Astrocyte (in vitro differentiated cells and primary cell): ENCODE measurements at places on chromosomes 6 and 20. TPM values are rescaled to one million over a fixed set of nuclear protein-coding genes. Genes with fewer than 3 reads are reported as not detected.

Gene CRISP3
- not detected in 2 replicates for total RNA-seq

Gene HLA-DQB1
- total RNA-seq, result 3.7 and 4.1 TPM in 2 replicates

GRCh38 chr6:166361077-166361429 lies 18.7 kb upstream of the SFT2D1 start:
- no peak for DNase-seq

- DNase-seq, result no peak
Observed at GRCh38 chr6:31544676-31545075, 1.7 kb downstream of the ATP6V1G2 start.

DNA sequence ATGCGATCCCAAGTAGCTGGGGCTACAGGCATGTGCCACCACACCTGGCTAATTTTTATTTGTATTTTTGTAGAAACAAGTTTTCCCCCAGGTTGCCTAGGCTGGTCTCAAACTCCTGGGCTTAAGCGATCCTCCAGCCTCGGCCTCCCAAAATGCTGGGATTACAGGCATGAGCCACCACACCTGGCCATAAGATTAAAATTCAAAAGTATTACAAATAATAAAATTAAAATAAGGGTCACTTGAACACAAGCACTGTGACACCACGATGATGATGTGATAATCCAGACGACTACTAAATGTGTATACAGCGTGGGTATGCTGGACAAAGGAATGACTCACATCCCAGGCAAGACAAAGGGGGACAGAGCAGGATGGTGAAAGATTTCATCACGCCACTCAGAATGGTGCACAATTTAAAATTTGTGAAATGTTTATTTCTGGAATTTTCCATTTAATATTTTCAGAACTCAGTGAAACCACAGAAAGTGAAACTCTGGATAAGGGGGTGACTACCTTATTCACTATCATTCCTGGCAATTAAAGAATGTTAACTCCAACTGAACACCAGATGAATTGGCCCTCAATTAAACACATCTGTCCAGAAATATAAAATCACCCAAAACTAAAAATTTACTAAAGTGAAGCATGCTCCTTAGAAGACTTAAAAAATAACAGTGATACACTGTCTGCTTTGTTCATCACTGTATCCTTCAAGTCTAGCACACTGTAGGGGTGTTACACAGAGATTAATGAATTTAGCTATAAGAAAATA lies 13.1 kb downstream of the B4GALT5 start:
- DNase-seq, result peak; percentile 84
